GF-D8 (cell line): ENCODE measurements at places on chromosomes 11 and 22.

- DNase-seq = no peak
These were observed 30.4 kb upstream of the MMP20 start for GRCh38 chr11:102655547-102655946.

DNA sequence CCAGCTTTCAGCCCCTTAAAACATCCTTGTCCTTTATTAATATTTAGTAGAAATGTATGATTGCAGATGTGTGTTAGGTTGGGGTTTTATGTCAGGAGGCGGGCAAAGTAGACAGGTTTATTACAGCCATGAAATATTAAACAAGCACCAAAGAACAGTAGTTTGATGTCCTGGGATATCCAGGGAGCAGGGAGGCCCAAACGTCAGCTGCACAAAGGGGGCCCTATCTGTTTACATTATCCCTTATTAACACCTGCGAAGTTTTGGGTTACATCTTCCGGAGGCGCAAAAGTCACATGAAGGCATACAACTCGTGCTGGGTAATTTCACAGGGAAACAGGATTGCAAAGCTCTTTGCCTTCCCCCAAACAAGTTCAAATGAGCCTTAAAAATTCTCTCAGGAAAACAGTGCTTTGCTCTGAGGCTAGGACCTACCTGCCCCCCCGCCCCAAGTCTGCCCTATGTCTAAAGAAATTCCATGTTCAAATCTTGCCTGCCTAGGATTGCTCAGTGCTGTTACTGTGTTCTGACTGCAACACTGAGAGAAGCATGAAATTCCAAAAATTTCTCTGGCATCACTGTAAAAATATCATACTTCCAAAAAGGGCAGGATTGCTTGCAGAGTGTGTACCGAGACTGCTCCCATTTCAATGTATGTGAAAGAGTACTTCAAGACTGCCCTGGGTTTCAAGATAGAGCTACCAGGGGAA is 8.9 kb downstream of the MN1 start:
- DNase-seq = no peak

GRCh38 chr11:100174881-100175280 is 512.2 kb upstream of the ARHGAP42 start:
- no peak for DNase-seq

DNA sequence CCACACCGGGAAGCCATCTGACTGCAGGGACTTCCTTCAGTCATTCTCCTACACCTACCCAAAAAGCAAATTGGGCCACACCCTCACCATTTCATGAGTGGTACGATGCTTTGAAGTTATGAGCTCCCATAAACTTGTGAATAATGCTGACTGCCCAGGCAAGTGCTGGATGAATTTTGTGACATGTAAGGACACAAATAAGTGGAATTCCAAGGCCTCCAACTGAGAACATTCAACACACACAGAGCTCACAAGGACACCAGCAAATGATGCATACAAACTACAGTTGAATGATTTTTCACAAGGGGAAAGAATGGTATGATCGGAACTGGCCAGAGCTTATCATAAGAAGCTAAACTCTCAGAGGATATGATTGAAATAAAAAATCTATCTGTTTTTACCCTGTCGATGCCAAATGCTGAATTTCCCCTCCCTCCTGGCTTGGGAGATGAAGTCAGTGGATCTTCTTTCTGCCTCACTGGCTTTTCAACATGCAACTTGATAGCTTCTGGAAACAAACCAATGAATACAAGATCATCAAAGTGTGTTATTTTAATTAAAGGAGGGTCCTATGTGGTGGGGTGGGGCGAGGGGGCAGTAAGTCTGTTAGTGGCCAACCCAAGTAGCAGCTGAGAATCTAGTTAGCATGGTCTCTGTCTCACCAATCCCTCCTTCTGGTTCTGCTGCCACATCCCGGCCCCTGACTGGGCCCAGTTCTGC is 123.8 kb downstream of the WT1 start:
- no peak for DNase-seq

DNA sequence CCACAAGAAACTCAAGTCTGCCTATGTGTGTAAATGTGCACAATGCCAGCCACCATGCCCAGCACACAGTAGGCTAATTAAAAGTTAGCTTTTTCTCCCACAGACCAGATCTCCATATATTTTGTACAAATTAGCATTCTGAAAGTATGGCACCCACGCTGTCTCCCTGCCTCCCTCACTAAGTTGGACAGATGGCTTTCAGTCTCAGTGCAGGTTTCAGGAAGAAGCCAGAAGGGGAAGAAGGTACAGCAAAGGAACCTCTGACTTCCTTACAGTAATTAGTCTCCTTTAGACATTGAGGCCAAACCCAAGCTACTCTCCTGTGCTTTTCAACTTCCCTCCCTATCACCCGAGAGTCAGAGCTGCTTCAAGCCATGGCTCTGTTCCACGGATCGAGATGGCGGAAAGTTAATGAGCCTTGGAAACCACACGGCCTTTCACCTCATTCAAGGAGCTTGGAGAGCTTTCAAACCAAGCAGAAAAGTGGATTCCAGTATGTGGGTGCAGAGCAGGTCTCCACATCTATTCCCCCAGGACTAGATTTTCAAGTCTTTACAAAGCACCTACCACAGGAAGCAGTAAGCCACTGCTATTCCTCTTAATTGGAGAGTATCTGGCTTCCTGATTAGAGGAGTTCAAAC is 221.1 kb upstream of the NARS2 start:
- DNase-seq = no peak

GRCh38 chr11:64192434-64192833 is 6.5 kb downstream of the STIP1 start:
- no peak for DNase-seq

- no peak for DNase-seq
These were observed 76.9 kb upstream of the API5 start for GRCh38 chr11:43234881-43235280.

- no peak for DNase-seq
These were observed 29.2 kb upstream of the MUC5AC start for GRCh38 chr11:1128311-1129142.

DNA sequence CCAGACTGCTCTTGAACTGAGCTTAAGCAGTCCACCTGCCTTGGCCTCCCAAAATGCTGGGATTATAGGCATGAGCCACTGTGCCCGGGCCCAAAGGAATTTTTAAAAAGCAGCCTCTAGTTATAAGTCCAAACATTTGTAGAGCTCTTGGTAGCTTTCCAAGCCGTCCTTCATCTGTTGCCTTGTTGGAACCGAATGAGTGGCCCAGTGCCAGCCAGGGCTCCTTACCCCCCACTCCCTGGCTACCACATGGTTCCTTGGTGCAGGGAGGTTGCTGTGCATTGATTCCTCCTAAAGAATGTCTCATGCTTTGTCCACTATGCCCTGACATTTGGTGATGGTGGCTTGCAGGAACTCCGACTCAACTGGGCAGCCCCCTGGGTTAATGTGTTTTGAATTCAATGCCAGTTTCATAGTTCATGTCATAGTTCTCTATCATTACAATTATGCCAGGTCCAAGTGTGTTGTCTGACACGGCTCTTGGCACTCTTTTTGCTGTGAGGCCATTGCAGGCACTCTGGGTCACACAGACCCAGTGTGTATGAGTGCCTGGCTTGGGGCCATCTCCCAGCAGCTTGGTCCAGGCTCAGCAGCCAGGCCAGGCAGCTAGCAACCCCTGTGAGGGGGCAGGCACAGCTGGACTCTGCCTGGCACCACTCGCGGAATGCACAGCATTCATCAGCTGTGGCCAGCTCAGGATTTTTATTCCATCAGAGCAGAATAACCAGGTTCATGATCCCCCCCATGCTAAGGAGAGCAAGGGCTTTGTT is 13.3 kb upstream of the MICALL1 start:
- DNase-seq = no peak

DNA sequence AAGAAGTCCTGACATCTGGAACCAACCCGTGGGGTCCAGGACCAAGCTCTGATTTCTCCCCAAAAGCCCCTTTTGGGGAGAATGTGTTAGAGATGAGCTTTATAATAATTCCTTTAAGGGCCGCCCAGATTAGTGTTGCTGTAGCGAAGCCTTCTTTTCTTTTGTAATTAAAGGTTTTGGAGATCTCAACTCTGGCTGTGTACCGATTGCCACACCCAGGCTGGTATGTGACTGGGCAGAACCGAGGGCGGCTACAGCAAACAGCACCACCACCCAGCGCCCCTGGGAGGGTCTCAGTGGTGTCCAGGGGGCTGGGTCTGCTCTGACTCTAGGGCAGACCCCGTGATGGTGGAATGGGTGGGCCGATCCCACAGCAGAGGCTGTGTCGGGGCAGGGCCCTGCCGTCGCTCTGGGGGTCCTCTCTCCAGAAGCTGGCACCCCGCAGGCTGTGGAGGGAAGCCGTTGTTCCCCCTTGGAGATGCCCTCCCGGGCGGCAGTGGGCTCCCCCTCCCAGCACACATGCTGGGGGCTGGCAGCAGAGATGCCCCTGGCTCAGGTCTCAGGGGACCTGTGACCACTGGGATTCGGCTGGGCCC is 31.0 kb downstream of the TPCN2 start:
- DNase-seq = no peak

GRCh38 chr11:130801333-130802122 is 114.8 kb downstream of the SNX19 start:
- no peak for DNase-seq

DNA sequence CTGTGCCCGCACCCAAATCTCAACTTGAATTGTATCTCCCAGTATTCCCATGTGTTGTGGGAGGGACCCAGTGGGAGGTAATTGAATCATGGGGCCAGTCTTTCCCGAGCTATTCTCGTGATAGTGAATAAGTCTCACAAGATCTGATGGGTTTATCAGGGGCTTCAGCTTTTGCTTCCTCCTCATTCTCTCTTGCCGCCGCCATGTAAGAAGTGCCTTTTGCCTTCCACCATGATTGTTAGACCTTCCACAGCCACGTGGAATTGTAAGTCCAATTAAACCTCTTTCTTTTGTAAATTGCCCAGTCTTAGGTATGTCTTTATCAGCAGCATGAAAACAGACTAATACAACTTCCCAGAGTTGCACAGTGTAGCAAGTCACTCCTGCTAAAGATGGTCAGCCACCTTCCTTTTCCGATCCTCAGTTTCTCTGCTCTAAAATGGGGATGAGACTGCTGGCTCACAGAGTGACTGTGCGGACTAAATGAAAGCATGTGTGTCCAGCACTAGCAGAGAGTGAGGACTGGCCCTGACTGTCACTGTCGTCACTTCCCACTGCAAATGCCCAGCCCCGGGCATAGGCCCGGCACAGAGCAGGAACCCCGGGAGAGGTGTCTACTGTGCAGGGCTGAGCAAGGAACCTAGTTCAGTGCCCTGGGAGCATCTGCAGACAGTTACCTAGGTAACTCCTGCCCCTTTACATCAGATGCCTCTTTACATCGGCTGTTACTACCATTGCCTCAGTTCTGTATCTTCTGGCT is 9.5 kb downstream of the TSKU start:
- no peak for DNase-seq

DNA sequence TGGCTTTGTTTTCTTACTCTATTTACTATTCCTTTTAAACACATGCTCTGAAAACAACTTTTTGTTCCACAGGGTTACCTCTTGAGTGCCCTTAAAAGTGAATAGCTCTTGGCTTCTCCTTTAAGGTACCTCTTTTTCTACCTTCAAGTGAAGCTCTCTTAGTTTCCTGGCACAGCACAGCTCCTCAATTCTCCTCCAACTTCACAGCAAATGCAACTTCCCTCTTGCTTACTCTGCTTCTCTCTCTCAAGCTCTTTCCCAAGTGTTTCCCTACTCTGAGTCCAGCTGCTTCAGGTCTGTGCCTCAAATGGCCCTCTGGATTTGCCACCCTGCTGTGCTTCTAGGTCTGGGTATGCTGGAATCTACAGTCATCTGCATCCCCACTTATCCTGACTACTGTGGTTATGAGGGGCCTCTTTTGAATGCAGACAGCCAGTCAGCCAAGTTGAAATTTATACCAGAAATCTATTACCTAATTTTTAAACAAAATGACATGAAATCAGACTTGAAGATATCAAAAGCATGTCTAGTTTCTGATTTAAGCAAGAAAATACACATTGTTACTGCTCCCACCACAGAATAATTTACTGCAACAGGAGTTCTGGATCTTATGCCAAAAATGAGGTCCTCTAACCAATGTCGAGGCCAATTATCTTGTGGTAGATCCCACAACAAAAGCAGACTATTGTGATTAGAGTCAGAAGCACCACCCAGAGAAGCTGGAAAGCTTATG is 371.1 kb downstream of the SOX6 start:
- DNase-seq = no peak

- DNase-seq = no peak
These were observed 4.4 kb upstream of the MRPL23 start for GRCh38 chr11:1942558-1943260.

GRCh38 chr11:112968941-112969713 is 7.9 kb downstream of the NCAM1 start:
- DNase-seq = no peak

DNA sequence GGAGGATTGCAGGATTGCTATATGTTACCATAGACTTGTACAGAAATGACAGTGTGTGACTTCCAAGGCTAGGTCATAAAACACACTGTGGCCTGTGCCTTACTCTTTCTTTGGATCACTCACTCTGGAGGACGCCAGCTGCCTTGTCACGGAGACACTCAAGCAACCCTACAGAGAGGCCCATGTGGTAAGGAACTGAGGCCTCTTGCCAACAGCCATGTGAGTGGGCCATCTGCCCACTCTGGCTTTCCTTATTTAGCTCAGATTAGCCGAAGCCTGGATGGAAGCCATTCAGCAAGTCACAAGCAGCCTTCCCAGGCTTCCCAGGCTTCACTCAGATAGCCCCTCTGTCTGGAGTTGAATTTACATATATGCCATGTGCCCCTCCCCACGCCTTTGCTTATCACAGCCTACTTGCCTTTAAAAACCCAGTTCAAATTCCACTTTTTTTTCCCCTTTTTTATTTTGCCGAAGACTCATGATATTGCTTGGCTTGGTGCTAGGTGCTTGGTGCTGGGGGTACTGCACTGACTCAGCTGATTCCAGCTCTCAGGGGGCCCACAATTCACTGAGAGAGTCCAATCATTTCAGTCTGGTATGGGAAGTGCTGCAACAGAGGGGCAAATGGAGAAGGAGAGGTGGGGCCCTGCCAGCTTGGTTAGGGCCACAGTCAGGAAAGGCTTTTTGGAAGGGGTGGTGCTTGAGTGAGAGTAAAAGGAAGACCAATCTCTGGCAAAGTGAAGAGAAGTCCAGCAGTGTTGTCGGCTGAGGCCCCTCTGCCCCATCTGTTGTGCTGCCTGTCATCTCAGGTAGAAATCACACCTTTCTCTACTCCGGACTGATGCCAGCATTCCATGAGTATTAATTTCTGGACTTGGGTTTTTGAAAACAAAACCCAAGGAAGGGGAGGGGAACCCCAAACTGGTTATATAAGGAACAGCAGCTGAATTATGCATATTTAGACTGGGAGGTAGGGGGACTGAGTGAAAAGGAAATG is 14.5 kb upstream of the P4HA3 start:
- DNase-seq = no peak

GRCh38 chr11:110128161-110128560 is 35.0 kb downstream of the ZC3H12C start:
- DNase-seq = no peak
